Activated CD4-positive, alpha-beta T cell treated with anti-CD3 and anti-CD28 coated beads, Interleukin-2, amount 10 ng/mL, durations not matched to agents 7 days and 5 days (primary cell): ENCODE measurements at places on chromosomes 12 and 14.

DNA sequence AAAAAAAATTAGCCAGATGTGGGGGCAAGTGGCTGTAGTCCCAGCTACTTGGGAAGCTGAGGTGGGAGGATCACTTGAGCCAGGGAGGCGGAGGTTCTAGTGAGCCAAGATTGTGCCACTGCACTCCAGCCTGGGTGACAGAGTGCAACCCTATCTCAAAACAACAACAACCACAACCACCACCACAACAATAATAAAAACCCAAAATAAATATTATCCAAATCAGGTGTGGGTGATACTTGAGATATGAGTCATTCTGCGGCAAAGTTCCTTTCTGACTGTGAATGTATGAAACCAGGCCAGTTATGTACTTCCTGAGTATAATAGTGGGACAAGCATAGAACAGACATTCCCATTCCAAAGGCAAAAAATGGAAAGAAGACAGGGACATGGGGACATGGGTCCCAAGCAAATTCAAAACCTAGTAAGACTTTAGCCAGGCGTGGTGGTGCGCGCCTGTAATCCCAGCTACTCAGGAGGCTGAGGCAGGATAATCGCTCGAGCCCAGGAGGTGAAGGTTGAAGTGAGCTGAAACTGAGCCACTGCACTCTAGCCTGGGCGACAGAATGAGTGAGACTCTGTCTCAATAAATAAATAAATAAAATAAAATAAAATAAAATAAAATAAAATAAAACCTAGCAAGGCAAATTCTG is 9.7 kb upstream of the ERC1 start:
- H3K27me3 ChIP-seq: no peaks in the 10 kb centered on the region
- H3K4me3 ChIP-seq: no peak overlapping the region
- no peak for DNase-seq
- H3K27ac ChIP-seq: no peak overlapping the region

- H3K27ac ChIP-seq: peak overlapping the region; percentile 98
- peaks cover 43% of the 10 kb centered on the region for H3K36me3 ChIP-seq
- H3K4me1 ChIP-seq: peaks cover 56% of the 10 kb centered on the region
- peak overlapping the region; percentile 80 for H3K4me3 ChIP-seq
- DNase-seq: peak; percentile 67
- H3K27me3 ChIP-seq: no peaks in the 10 kb centered on the region
These were observed 1.6 kb downstream of the SLC16A7 start for GRCh38 chr12:59597385-59597781.

DNA sequence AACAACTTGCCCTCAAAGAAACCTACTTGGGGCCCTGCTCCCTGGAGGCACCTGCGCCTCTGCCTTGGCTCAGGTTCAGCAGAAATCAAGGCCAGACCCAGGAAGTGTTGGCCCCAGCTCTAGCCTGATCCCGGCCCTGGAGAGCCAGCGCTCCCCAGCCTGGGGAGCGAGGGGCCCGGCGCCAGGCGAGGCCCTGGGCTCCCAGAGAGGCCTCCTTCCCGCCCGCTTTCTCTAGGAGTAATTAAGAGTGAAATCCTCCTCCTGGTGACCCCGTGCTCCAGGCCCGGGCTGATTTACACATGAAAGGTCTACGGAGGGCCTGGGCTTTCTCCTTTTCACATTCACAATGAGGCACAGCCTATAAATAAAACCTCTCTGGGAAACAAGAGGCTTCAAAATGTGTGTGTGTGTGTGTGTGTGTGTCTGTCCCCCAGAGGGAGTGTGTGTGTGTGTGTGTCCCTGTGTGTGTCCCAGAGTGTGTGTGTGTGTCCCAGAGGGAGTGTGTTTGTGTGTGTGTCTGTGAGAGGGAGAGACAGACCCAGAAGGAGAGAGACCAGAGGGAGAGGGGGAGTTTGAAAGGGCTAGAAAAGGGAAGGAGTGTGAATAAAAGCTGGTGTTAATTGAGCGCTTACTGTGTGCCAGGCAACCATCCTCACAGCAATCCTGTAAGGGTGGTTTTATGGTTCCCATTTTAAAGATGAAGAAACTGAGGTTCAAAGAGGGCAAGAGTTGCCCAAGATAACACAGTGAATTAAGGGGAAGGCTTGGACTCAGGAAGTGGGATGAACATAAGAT is 23.8 kb upstream of the COX6A1 start:
- no peaks in the 10 kb centered on the region for H3K4me1 ChIP-seq
- no peaks in the 10 kb centered on the region for H3K27me3 ChIP-seq
- DNase-seq: no peak
- H3K27ac ChIP-seq: no peak overlapping the region
- H3K36me3 ChIP-seq: no peaks in the 10 kb centered on the region
- H3K4me3 ChIP-seq: no peak overlapping the region

DNA sequence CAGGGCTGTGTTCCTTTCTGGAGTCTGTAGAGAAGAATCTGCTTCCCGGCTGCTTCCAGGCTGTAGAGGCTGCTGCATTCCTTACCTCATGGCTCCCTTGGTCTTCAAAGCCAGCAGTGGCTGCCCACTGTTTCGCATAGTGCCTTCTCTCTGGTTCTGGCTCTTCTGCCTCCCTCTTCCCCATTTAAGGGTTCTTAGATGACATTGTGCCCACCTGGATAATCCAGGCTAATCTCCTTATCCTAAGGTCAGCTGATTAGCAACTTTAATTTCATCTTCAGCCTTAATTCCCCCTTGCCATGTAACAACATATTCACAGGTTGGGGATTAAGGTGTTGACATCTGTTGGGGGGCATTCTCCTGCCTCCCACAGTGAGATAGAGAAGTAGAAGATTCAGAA is 208.6 kb upstream of the TMTC1 start:
- no peaks in the 10 kb centered on the region for H3K36me3 ChIP-seq
- no peaks in the 10 kb centered on the region for H3K4me1 ChIP-seq

- H3K4me3 ChIP-seq: no peak overlapping the region
- DNase-seq: no peak
- H3K4me1 ChIP-seq: no peaks in the 10 kb centered on the region
- H3K36me3 ChIP-seq: no peaks in the 10 kb centered on the region
- H3K27ac ChIP-seq: no peak overlapping the region
These were observed 67.2 kb downstream of the TBC1D30 start for GRCh38 chr12:64891629-64892028.

DNA sequence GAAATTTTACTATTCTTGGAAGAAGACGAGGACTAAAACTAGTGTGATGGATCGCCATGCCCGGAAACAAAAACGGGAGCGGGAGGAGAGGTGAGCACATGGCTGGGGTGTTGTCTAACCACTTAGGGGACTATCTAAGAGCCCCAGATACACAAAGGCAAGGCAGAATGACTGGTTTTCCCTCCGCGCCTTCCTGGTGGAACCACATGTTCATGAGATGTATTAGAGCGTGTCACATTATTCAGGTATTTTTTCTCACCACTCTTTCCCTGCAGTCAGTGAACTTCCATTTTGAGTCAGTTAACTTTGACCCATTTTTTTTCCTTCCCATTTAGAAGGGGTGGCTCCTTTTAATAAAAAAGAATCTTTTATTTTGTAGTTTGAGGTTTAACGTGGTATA is 68.8 kb upstream of the TRAF3 start:
- H3K36me3 ChIP-seq: peaks cover 19% of the 10 kb centered on the region
- H3K4me3 ChIP-seq: no peak overlapping the region
- H3K27me3 ChIP-seq: no peaks in the 10 kb centered on the region
- no peak overlapping the region for H3K27ac ChIP-seq
- DNase-seq: no peak

GRCh38 chr12:121033625-121034349 is 5.3 kb downstream of the OASL start:
- H3K4me3 ChIP-seq: peak overlapping the region; percentile 55
- peaks cover 54% of the 10 kb centered on the region for H3K4me1 ChIP-seq
- DNase-seq: peak; percentile 63
- peak overlapping the region; percentile 89 for H3K27ac ChIP-seq

DNA sequence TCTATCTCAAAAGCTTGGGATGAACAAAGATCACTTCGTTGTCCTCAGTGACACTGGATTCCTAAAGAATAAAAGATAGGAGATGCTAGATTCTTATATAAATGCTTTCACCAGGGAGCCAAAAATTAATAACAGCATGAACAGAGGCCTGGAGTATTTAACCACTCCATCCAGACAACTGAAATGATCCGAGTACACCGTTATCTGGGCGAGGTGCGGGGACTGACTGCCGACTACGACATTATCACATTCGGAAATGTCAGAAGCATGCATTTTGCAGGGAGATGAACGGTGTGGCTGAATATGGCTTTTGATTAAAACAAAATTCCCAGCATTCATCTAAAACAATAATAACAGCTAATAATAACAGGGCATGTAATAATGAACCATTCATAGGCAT is 56.6 kb downstream of the TRPV4 start:
- no peaks in the 10 kb centered on the region for H3K36me3 ChIP-seq
- H3K4me3 ChIP-seq: no peak overlapping the region
- no peak overlapping the region for H3K27ac ChIP-seq
- H3K4me1 ChIP-seq: peaks cover 10% of the 10 kb centered on the region

DNA sequence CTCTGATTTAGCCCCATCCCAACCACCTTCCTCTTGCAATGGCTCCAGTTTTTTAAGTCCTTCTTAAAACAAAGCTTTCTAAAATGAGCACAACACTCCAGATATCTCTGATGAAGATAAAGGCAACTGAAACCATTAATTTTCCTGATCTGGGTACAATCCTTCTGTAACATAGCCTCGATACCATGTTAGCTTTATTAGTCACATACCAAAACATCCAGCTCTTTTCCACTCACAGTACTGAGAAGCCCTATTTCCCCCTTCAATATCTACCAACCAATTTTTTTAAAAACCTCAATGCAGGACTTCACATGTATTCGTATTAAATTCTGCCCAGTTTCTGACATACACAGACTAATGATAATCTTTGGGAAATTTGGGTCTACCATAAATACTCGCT is 105.9 kb downstream of the MED13L start:
- peaks cover 48% of the 10 kb centered on the region for H3K4me1 ChIP-seq
- H3K4me3 ChIP-seq: peak overlapping the region; percentile 59
- DNase-seq: no peak
- H3K27ac ChIP-seq: peak overlapping the region; percentile 86

DNA sequence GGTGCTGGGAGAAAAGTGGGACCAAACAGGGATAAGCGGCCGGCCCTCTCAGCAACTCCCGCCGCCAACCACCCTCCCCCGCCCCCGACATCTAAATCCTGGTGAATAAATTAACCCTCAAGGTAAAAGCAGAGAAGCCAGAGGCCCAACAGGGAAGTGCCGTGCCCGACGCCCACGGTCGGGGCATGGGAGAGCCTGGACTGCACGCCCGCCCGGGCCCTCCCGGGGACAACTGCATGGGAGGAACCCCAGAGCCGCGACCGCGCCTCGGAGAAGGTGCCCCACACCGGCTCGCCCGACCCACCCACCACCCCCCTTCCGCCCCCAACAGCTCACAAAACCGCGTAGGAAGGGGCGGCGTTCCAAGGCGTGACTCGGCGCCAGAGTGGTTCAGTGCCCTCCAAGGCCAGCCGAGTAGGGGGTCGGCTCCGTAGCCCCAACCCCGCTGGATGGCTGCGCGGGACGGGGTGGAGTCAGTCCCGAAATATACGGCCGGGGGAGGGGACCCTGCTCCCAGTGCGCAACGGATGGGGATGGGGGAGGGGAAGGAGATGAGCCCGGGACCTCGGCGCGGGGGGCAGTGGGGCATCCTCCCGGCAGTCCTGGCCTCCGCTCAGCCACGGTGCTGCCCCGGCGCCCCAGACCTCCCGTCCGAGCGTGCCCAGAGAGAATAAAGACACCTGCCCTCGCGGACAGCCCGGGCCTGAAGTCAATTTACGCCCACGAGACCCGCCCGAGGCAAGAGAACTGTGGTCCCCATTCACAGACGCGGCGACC is 732 bp downstream of the SLC25A29 start:
- H3K4me1 ChIP-seq: peaks cover 16% of the 10 kb centered on the region
- H3K27me3 ChIP-seq: peaks cover 33% of the 10 kb centered on the region
- H3K27ac ChIP-seq: no peak overlapping the region
- H3K36me3 ChIP-seq: peaks cover 4% of the 10 kb centered on the region
- H3K4me3 ChIP-seq: peak overlapping the region; percentile 70
